ENCODE measurements at places on chromosomes 7 and 10. TPM values are rescaled to one million over a fixed set of nuclear protein-coding genes. Genes with fewer than 3 reads are reported as not detected.

GRCh38 chr7:72326365-72326764 is 85.8 kb downstream of the CALN1 start:
- no peak overlapping the region for H3K27ac ChIP-seq
- no peaks in the 10 kb centered on the region for H3K4me1 ChIP-seq
- no peak overlapping the region for H3K4me3 ChIP-seq
- no peak for DNase-seq

DNA sequence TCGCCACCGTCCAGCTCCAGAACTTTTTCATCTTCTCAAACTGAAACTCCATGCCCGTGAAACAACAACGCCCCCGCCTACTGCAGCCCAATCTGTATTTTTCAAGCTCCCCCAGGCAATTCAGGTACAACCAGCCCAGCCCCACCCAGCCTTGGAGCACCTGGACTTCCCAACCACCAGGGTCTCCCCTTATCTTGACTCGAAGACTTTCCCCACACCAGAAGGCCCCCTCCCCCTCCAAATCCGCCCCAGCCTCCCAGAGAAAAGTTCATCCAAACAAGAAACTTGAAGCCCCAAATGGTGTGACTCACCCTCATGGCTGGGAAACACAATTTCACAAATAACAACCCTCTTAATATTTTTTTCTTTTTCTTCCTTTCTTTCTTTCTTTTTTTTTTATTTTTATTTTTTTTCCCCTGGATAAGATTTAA is 10.6 kb downstream of the ZCCHC24 start:
- H3K4me3 ChIP-seq, result no peak overlapping the region
- H3K4me1 ChIP-seq, result no peaks in the 10 kb centered on the region
- no peaks in the 10 kb centered on the region for H3K36me3 ChIP-seq

- DNase-seq, result peak; percentile 19
- no peak overlapping the region for H3K27ac ChIP-seq
- no peak overlapping the region for H3K4me3 ChIP-seq
- H3K4me1 ChIP-seq, result 0 out of 2 replicates have a peak, but pooled peaks cover 3% of the 10 kb centered on the region
These were observed 309.2 kb downstream of the GFRA1 start for GRCh38 chr10:115963848-115964247.

DNA sequence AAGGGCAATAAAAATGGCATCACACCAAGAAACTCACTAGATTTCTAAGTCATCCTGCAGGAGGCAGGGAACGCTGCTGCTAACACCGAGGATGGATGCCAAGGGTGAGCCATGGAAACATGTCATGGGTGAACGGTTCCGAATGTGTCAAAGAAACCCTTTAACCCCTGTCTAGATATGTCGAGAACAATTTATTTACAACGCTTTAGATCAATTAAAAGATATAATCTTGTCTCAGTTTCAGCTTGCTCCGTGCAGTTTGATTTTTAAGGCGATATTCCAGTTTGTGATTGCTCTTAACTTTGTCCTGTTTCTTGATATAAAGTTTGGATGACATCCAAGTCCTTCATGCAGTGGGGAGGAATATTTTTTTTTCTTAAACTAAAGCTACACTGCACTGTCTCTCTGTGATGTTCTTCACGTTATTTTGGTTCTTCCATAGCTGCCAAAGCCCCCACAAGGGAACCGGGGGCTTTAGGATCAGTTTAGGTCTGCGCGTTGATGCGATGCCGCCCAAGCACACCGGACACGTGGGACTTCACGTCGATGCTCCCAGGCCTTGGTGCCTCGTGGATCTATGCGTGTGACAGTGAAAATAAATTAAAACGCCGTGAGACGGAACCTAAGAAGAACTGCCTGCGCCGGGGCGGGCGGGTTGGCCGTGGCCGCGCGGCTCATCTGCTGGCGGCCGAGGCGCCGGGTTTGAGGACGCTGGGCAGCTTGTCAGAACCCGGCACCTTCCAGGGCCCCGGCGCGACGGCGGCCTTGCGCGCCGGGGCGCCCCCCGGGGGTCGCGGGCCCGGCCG is 220.3 kb downstream of the PHTF2 start:
- peaks cover 28% of the 10 kb centered on the region for H3K4me1 ChIP-seq
- H3K27ac ChIP-seq, result no peak overlapping the region
- H3K27me3 ChIP-seq, result peaks cover 23% of the 10 kb centered on the region
- peak overlapping the region; percentile 61 for H3K4me3 ChIP-seq

DNA sequence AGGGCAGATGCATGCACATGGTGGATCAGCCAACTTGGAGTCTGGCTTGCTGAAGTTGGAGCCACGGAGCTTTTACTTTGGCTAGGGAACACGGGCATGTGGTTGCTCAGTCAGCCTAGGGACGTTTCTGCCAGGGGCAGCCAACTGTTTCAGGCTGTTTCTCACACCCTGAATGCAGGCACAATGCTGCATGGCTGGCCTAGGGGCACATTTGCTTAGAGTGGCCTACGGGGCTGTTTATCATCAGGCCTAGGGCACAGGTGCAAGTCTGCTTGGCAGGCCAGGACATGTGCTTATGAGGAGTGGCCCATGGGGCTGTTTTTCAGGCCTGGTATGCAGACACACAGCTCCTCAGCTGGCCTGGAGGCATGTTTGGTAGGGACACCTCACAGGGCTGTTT is 107.4 kb downstream of the GSAP start:
- DNase-seq, result no peak
- peaks cover 11% of the 10 kb centered on the region for H3K4me1 ChIP-seq
- no peak overlapping the region for H3K27ac ChIP-seq
- no peak overlapping the region for H3K4me3 ChIP-seq

The SPDYE2B gene
- not detected for total RNA-seq

DNA sequence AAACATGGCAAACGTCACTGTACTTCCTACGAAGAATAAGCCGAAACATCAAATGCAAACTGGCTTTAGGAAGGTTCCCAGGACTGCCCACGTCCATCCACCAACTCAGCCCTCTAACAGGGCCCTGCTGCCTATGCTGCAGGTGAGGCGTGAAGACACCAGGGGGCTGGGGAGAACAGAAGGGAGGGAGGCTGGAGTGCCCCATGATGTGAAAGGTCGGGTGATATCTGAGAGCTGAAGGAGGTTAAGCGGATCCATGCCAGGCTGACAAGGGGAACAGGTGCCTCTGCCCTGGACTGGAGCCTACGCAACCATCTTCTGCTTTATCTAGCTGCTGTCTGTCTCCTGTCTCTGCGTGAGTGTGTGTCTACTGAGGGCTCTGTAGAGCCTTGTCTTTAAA is 40.2 kb upstream of the ATP6V0A4 start:
- H3K27me3 ChIP-seq, result no peaks in the 10 kb centered on the region
- no peaks in the 10 kb centered on the region for H3K4me1 ChIP-seq
- H3K36me3 ChIP-seq, result no peaks in the 10 kb centered on the region
- H3K27ac ChIP-seq, result no peak overlapping the region

- H3K4me3 ChIP-seq, result peak within 1 kb of the TSS; percentile 69
- H3K36me3 ChIP-seq, result no peaks in the 10 kb centered on the region
- no peak for DNase-seq
- peaks cover 39% of the 10 kb centered on the region for H3K4me1 ChIP-seq
- H3K27me3 ChIP-seq, result peaks cover 88% of the 10 kb centered on the region
- peak within 1 kb of the TSS; percentile 96 for H3K27ac ChIP-seq
These were observed at the start of gene TNRC18 for GRCh38 chr7:5423306-5423975. TSS of gene TNRC18 (minus strand) at chr7:5423834. CDS start at chr7:5421246, 2,588 bp downstream.

GRCh38 chr10:30435073-30435422 is 1.1 kb downstream of the MAP3K8 start:
- peaks cover 52% of the 10 kb centered on the region for H3K4me1 ChIP-seq
- peaks cover 4% of the 10 kb centered on the region for H3K36me3 ChIP-seq
- H3K27me3 ChIP-seq, result peaks cover 42% of the 10 kb centered on the region
- peak overlapping the region; percentile 79 for H3K4me3 ChIP-seq

DNA sequence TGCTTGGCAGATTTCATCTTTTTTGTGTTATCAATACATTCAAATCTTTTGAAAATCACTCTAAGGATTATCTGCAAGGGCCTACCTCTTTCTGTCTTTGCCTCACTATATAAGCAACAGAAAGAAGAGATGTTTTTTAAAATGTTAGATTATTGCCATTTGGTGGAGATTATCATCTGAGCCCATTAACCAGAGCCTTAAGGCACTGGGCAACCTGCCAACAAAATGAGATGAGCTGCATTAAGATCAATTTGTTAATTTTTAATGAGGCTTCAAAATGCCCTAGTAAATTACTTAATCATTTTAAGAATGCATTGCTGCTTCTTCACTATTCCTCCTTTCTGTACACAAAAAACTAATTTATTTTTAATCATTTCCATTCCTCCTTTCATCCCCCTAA is 314.1 kb downstream of the SNX13 start:
- H3K4me1 ChIP-seq, result peaks cover 5% of the 10 kb centered on the region
- H3K36me3 ChIP-seq, result no peaks in the 10 kb centered on the region
- no peak for DNase-seq
- H3K27me3 ChIP-seq, result no peaks in the 10 kb centered on the region
- H3K27ac ChIP-seq, result no peak overlapping the region
- no peak overlapping the region for H3K4me3 ChIP-seq

GRCh38 chr7:150390205-150390604 is 11.1 kb downstream of the ZNF775 start:
- peaks cover 10% of the 10 kb centered on the region for H3K36me3 ChIP-seq
- H3K27ac ChIP-seq, result no peak overlapping the region
- no peak overlapping the region for H3K4me3 ChIP-seq
- no peaks in the 10 kb centered on the region for H3K27me3 ChIP-seq

DNA sequence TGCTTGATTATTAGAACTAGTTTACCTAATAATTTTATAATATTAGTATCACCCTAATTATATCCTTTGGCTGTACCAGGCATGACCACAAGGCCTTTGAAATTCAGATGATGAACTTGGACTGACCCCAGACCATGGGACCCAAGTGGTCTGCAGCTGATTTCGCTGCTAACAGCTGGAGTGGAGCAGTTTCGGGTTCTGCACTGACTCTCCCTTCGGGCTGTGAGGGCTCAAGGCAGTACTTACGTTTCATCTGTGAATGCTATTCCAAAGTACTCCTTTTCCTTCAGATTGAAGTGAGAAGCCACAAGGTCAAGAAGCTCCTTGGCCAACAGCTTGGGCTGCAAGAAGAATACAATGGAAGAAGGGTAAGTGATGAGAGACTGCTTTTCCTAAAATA is 223.8 kb downstream of the PRPF18 start:
- DNase-seq, result no peak
- no peak overlapping the region for H3K4me3 ChIP-seq
- peaks cover 24% of the 10 kb centered on the region for H3K4me1 ChIP-seq
- no peak overlapping the region for H3K27ac ChIP-seq
- H3K27me3 ChIP-seq, result no peaks in the 10 kb centered on the region

- no peaks in the 10 kb centered on the region for H3K4me1 ChIP-seq
- DNase-seq, result no peak
- H3K27ac ChIP-seq, result no peak overlapping the region
- H3K36me3 ChIP-seq, result no peaks in the 10 kb centered on the region
- H3K4me3 ChIP-seq, result no peak overlapping the region
- no peaks in the 10 kb centered on the region for H3K27me3 ChIP-seq
These were observed 41.7 kb upstream of the DYNC1I1 start for GRCh38 chr7:95730493-95731280.

The INMT gene
- total RNA-seq, result 0.19 TPM

- H3K36me3 ChIP-seq, result no peaks in the 10 kb centered on the region
- H3K27ac ChIP-seq, result no peak overlapping the region
- H3K27me3 ChIP-seq, result no peaks in the 10 kb centered on the region
- no peak for DNase-seq
- no peak overlapping the region for H3K4me3 ChIP-seq
These were observed 535 bp upstream of the TMEM72 start for GRCh38 chr10:44910602-44911001.

DNA sequence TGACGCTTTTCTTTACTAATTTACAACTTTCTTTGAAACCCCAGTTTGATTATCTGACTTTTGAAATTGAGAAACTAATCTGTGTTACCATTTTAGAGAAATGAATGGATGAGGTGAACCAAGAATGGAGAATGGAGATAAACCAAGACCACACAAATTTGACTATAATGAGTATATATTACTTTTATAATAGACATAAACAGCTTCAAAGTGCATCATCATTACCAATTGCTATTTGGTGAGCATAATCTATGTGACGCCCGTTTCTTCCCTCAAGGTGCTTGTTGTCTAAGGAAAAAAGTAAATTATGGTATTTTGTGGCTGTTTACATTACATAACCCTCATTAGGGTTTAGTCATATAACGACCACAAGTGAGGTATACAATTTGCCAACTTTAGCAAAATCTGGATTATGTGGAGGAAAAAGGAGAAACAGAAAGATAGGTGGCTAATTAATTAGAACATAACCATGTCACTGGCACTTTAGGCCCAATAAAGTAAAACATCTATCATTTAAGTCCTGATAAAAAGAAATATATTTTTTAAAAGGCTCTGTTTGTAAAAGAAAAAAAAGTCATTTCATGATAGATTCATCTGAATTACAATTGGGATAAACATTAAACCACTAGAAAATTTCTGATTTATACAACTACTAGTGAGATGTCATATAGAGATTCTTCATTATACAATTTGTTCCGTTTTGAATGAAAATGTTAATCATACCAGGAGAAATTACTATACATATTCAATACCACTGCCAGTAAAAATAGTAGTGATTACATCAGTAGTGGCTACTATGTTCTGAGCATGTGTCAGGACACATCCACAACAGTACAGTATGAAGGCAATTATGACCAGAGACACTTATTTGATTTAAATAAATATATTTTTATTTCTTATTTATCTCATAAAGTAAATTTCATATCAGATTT is 118.2 kb upstream of the FAM133B start:
- H3K27ac ChIP-seq, result no peak overlapping the region
- no peak overlapping the region for H3K4me3 ChIP-seq
- no peaks in the 10 kb centered on the region for H3K36me3 ChIP-seq
- H3K27me3 ChIP-seq, result no peaks in the 10 kb centered on the region
- no peak for DNase-seq

The FHIP2A gene
- total RNA-seq, result 13.7 TPM

The SRGN gene
- not detected for total RNA-seq

GRCh38 chr10:132919374-132920100 is 22.8 kb downstream of the CFAP46 start:
- no peaks in the 10 kb centered on the region for H3K36me3 ChIP-seq
- no peaks in the 10 kb centered on the region for H3K4me1 ChIP-seq
- no peak for DNase-seq
- no peak overlapping the region for H3K27ac ChIP-seq

- H3K36me3 ChIP-seq, result no peaks in the 10 kb centered on the region
- peaks cover 11% of the 10 kb centered on the region for H3K4me1 ChIP-seq
- H3K27ac ChIP-seq, result no peak overlapping the region
These were observed 129.9 kb downstream of the DOCK4 start for GRCh38 chr7:112076324-112076723.

DNA sequence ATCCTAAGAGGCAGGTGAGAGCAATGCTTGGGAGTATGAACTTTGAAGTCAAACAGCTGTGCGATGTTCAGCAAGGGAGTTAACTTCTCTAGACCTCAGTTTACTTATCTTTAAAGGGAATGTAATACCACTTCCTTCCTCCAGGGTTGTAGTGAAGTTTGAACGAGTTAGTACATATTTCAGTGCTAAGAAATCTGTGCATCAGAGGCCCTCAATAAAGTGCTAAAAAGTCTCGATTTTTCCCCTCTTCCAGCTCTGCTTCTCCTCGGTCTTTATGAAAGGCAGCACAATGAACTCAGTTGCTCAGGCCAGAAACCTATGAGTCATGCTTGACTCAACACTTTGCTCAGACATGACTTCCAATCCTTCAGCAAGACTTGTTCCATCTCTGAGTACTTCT is 418.9 kb downstream of the MDFIC start:
- peak; percentile 20 for DNase-seq
- no peak overlapping the region for H3K27ac ChIP-seq
- no peaks in the 10 kb centered on the region for H3K27me3 ChIP-seq
- no peaks in the 10 kb centered on the region for H3K4me1 ChIP-seq

The NEURL1 gene
- 3.8 TPM for total RNA-seq

GRCh38 chr7:7237201-7237977 is 55.0 kb downstream of the C1GALT1 start:
- H3K4me1 ChIP-seq, result peaks cover 57% of the 10 kb centered on the region
- peak overlapping the region; percentile 36 for H3K4me3 ChIP-seq
- H3K27ac ChIP-seq, result peak overlapping the region; percentile 78

The MYH16 gene
- not detected for total RNA-seq

The ZNF853 gene
- total RNA-seq, result 9.8 TPM
